Putamen (tissue), 1 donor: ENCODE measurements at places on chromosomes 12 and 14.

- no peak for DNase-seq
These were observed 8.2 kb upstream of the MMP19 start for GRCh38 chr12:55850893-55851292.

DNA sequence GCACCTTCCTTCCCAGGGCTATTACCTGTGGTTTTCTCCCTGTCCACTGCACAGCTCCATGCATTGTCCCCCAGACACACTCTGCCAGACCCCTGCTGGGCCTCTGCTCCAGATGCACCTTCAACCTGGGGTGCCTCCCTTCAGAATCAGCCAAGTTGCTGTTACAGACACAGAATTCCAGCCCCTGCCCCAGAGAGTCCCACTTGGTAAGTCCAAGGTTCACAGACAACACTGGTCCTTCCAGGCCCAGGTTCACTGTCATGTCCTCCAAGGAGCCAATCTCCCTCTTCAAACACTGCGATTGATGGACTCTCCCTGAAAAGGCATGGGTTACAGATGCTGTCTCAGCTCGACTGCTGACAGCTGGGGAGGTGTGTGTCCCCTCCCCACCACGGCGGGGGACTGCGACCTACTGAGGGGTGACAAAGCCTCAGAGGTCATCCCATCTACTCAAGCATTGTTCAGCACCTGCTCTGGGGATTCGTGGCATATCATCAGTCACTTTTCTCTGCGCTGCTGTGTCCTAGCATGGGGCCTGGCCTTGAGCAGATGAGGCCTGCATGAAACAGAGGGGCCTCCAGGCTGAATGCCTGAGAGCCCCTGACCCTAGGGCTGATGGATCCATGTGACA lies 24.3 kb downstream of the CALM1 start:
- DNase-seq, result no peak

GRCh38 chr12:25958428-25959070 lies at the start of gene RASSF8:
TSS of gene RASSF8 (plus strand) at chr12:25958682. CDS start at chr12:26055344, 96,662 bp downstream.
- peak; percentile 82 for DNase-seq

DNA sequence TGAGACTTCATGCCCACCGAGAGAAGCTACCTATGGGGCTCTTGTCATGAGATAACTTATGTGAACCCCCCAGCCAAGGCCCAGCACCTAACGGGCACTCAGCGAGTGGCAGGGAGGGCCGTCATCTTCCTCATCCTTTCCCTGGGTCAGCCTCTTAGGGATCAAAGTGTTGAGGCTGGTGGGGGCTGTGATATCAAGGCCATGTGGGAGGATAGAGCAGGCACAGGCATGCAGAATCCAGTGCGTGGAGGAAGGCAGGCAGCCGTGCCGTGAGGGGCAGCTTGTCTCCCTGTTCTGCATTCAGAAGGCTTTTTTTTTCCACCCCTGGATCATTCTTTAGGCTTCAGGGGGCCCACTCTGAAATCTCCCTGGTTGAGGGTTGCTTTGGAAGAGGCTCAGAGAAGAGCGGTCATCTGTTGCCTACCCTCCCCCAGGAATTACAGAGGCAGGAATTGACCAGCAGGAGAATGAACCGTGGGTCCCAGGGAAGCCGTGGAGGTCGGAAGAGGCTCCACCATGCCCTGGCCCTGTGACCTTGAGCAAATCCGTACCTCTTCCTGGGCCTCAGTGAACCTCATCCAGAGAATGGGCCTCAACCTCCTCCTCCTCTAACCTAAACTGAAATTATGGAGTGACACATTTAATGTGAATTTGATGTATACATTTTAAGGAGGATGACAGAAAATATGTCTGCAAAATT lies 62.8 kb downstream of the BEGAIN start:
- no peak for DNase-seq

DNA sequence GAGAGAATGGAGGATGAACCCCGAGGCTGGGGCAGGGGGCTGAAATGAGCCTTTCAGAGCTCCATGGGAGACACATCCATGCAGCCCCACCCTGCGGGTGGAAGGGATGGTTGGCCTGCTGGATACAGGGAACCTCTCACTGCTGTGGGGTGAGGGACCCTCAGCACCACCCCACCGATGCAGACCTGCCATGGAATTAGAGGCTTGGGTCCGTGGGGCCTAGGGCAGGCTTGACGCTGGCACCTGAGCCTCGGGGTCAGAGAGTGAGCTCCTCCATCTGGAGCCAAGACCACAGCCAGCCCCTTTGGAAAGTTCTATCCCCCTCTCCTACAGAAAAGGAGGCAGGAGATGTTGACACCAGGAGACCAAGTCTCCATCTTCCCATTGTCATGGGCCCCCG lies 7.4 kb upstream of the KRT74 start:
- DNase-seq, result no peak

- DNase-seq, result no peak
These were observed 223.0 kb downstream of the PTPRO start for GRCh38 chr12:15545334-15545733.

DNA sequence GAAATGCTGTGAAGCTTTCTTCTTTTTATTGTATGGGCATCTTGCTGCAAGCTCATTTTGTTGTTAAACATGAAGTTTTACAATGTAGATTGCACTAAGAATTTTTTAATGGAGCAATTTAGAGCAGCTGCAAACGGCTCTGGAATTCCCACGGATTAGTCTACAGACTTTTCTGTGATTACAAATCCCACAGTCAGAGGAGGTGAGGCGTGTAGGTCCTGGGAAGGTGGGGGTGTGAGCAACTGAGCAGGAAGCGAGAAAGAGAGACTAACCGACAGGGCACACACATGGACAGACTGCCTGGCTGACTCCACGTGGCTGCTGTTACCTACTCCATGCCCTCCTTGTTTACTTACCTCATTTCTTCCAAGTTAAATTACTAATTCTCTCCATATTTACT lies 348.5 kb downstream of the NPAS3 start:
- DNase-seq, result no peak
